Stimulated activated CD4-positive, alpha-beta T cell treated with anti-CD3 and anti-CD28 coated beads, Interleukin-15, amount 100 ng/mL, for 1 hour (primary cell): ENCODE measurements at places on chromosomes 1 and 21.

- no peak for DNase-seq
These were observed 411.1 kb downstream of the SETD4 start for GRCh38 chr21:35649186-35649585.

- DNase-seq = no peak
These were observed 58.4 kb upstream of the VCAM1 start for GRCh38 chr1:100661176-100661575.

GRCh38 chr1:221992427-221992826 lies 250.5 kb upstream of the DUSP10 start:
- no peak for DNase-seq

DNA sequence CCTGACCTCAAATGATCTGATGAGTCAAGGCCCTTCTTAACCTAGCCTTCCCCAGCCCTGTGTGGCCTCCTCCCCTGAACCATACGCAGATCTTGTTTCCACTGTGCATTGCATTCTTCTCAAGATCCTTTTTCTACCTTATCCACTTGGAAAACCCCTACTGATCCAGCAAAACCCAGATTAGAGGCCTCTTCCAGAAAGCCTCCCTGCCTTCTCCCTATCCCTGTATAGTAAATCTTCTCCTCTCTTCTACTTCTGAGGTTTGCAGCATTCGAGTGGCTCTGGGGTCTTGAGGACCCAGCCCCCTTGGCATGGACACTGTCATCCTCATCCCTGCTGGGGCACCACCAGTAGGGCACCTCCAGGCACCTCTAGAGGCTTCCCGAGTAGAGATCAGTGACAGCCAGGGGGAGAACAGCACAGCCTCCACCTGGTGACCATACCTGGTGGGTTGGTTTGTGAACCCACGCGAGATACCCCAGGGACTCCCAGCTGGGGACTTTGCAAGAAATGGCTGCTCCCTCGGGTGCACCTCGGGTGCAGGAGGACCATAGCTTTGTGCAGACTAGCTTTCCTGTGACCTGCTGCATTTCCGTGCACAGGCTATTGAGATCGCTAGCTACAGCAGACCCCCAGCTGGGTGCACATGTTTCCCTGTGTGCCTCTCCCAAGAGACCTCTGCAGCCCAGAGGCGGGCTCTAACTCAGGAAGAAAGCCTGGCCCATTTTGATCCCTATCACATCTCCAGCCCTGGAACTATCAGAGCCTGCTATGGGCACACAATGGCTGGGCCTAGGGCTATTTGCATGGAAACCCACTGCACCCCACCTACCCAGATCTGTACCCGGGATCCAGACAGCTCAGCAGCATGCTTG lies 34.2 kb downstream of the MATN1 start:
- no peak for DNase-seq

- DNase-seq = no peak
These were observed 45.1 kb downstream of the SLC2A1 start for GRCh38 chr1:42913426-42914091.

- DNase-seq = no peak
These were observed 46.6 kb downstream of the SSBP3 start for GRCh38 chr1:54359393-54360162.

DNA sequence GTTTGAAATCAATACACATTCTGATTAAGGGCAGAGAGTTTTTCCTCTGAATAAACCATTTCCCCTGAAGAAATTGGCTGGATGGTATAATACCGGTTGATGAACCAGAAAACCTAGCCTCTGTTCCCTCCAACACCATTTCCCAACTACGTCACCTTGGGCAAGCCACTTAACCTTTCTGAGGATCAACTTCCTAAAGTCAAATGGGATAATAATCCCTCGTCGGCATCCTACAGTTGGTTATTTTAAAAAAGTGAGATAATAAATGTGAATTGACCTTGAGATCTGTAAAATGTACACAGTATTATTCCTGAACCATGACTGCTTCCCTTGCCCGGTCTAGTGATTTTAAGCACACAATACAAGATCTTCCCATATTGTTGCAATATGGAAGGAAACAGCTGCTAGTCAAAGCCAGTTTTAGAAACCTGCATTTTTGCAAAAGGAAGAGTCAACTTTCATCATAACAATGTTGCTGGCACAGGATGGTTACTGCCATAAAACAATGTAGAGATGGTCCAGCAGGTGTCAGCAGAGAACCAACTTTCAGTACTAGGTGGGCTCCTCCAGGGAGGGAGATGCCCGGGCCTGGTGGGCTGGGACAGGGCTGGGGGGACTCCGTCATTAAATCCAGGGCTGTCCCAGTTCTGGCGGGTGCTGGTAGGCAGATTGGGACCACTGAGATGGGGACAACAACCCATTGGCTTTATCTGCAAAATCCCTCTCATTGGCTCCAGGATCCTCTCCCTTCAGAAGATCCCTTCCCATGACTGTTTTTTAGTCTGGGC lies 5.2 kb upstream of the HLX start:
- DNase-seq = no peak

DNA sequence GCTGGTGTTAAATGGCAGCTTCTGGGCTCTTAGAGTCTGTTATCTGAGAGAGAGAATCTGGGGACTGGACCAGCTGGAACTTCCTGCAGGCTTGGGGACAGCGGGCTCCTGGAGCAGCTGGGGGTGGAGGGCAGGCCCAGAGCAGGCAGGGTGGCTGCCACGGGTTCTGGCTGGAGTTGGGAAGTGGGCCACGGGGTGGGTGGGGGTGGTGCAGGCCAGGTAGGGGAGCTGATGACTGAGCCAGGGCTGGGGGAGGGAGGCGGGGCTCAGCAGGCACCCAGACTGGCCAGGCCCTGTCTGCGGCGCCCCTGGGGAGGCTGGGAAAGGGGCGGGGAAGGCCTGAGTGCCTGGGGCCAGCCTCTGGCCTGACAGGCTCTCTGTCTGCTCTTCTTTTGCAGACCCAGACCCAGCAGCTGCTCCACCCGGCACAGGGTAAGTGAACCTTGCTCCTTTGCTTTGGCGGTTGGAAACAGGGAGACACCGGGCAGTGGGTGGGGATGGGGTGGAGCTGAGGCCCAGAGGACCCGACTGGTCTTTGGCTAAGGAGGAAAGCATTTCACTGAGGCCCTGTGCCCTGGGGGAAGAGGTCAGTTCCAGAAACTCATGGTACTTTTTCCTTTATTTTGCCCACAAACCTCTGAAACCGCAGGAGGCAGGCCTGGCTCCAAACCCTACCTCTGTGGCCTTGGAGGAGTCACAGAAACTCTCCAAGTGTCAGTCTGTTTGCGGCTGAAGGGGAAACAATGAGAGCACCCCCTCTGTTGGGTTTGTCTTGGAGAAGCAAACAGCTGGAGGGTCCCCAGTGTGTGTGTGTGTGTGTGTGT lies 48.8 kb downstream of the ARHGEF10L start:
- DNase-seq = no peak

- DNase-seq = peak; percentile 87
These were observed at the start of gene HPCAL4 for GRCh38 chr1:39691383-39692151. Gene HPCAL4, minus strand, starts transcription at chr1:39691433. Its CDS starts 6,830 bp downstream, at chr1:39684603.

- no peak for DNase-seq
These were observed 17.2 kb downstream of the PKN2 start for GRCh38 chr1:88701275-88701674.

DNA sequence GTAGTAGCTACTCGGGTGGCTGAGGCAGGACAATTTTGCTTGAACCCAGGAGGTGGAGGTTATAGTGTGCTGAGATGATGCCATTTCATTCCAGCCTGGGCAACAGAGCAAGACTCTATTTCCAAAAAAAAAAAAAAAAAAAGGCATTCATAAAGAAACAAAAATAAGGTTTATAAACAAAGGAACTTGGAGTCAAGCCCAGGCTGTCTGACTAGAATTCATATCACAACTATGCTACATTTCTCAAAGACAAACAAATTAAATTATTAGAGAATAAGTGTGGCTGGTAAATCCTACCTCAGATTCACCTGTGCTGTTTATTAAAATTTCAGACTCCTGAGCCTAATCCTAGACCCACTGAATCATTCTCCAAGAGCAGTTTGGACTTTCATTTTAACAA lies 4.2 kb downstream of the GCLM start:
- no peak for DNase-seq

GRCh38 chr1:30892671-30893073 lies 15.9 kb downstream of the SDC3 start:
- DNase-seq = no peak

DNA sequence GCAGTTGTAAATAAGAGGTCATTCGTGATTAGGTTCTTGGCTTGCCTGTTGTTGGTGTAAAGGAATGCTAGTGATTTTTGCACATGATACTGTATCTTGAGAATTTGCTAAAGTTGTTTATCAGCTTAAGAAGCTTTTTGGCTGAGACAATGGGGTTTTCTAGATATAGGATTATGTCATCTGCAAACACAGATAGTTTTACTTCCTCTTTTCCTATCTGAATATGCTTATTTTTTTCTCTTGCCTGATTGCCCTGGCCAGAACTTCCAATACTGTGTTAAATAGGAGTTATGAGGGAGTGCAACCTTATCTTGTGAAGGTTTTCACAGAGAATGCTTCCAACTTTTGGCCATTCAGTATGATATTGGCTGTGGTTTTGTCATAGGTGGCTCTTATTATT lies 576.1 kb upstream of the RGS18 start:
- no peak for DNase-seq

DNA sequence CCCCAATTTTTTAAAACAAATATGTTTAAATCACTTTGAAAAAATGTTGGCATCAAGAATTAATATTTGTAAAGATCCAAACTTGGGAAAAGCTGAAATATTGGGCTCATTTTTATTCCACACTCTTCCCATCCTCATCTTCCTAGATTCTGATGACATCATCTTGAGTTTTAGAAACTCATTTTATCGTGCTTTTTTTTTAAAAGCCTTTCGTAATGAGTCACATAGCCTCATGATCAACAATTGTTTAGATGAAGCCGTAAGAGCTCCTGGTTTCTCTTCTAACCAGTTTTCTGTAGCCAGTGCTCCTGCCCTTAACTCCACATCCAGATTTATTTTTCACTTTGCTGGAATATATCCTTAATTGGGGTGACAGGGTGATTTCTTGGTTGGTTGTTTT lies 78.6 kb downstream of the POFUT2 start:
- DNase-seq = no peak

DNA sequence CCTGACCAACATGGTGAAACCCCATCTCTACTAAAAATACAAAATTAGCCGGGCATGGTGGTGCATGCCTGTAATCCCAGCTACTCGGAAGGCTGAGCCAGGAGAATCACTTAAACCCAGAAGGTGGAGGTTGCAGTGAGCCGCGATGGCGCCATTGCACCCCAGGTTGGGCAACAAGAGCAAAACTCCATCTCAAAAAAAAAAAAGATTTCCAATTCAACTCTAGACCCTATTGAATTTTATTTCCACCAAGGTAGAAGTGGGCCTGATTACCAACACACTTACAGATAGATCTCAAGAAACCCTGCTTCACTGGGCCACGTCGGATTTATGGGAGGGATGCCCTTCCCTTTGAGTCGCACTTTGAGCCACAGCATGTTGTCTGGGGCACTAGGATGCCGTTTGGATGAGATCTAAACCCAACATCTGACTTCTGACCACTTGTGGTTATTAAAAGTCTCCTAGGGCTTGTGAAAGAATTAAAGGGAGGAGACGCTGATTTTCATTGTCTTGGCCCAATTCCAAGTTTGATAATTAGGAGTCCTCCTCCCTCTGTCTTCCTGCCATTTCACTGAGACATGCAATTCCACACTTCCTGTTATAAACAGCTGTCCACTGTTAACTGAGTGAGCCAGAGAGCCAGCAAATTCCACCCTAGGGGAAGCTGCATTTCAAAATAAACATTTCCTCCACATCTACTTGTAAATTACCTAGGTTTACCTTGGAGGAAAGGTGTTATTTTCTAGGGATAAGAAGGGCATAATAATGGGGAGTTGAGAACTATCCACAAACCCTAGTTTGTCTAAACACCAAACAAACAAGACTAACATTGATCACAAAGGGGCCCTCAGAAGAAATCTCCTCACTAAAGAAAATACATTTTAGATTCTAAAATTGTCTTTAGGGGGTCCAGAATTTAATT lies 5.2 kb upstream of the RERE start:
- no peak for DNase-seq

GRCh38 chr1:28343405-28343804 lies 14.6 kb downstream of the MED18 start:
- no peak for DNase-seq

DNA sequence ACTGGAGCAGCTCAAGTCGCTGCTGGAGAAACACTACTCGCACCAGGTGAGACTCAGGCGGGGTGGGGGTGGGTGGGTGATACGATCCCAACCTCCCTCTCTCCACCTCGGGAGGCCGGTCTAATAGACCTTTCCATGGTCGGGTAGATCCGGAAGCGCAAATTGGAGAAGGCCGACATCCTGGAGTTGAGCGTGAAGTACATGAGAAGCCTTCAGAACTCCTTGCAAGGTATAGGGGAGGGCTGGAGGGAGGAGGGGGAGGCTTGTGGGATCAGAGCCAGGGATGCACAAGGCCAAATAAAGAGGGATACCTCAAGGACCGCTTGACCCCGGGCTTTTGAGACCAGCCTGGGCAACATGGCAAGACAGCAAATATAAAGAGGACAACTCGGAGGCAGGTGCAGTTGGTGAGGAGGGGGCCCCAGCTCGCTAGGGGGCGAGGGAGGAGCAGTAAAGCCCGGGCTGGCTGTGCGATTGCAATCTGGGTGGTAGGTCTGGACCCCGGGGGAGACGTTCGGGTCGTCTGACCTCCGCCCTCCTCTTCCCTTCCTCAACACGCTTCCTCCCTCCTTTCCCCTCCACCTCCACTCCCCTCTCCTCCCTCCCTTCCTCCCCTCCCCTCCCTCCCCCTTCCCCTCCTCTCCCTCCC lies 546 bp downstream of the HES3 start:
- DNase-seq = no peak

- DNase-seq = no peak
These were observed 30.5 kb upstream of the SCMH1 start for GRCh38 chr1:41272601-41273000.

DNA sequence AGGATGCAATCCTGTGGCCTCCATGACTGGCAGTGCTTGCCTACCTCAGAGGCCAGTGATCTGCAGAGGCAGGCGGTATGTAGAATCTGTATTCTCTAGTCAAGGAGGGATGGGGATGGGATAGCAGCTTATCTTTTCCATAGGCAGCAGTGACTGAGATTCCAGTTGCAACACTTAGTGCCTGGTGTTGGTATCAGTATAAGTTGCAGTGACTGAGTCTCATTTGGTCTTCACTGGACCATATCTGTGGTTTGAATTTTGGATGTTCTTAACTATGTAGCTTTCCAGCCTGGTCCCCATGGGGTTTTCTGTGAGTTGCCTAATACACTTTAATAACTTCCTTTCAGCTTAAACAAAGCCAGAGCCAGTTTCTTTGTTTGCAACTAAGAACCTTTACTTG lies 16.5 kb downstream of the DYRK1A start:
- DNase-seq = no peak

- DNase-seq = no peak
These were observed 57.8 kb downstream of the RHOU start for GRCh38 chr1:228793032-228793431.

DNA sequence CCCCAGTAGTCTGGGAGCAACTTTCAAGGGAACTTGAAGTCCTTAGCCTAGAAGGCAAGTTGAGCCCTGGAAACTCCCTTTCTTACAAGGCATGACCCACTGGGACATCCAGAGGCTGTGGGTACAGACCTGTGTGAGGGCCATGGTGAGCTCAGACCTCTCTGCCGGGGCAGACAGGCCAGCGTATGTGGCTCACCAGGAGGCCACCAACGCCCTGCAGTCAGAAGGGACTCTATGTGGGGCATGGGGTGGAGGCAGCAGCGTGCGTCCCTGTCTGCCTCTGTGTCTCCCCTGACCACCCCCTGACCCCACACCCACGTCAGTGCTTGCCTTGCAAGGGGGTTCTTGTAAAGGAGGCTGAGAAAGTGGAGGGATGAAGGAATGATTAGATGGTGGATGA lies 10.8 kb downstream of the COQ8A start:
- no peak for DNase-seq
